ENCODE measurements at places on chromosomes 11 and 22.

DNA sequence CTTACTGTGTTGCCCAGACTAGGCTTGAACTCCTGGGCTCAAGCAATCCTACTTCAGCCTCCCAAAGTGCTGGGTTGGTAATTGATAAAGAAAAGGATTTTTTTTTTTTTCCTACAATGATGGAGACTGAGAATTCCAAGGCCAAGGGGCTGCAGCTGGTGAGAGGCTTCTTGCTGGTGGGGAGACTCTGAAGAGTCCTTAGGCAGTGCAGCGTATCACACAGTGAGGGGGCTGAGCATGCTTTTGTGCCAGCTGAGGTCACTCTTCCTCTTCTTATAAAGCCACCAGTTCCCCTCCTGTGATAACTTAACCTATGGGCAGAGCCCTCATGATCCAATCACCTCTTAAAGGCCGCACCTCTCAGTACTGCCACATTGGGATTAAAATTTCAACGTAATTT, 28.2 kb upstream of the CCDC81 start:
- no peak for DNase-seq

- DNase-seq: no peak
These were observed 17.7 kb upstream of the TMEM123 start for GRCh38 chr11:102470251-102470650.

DNA sequence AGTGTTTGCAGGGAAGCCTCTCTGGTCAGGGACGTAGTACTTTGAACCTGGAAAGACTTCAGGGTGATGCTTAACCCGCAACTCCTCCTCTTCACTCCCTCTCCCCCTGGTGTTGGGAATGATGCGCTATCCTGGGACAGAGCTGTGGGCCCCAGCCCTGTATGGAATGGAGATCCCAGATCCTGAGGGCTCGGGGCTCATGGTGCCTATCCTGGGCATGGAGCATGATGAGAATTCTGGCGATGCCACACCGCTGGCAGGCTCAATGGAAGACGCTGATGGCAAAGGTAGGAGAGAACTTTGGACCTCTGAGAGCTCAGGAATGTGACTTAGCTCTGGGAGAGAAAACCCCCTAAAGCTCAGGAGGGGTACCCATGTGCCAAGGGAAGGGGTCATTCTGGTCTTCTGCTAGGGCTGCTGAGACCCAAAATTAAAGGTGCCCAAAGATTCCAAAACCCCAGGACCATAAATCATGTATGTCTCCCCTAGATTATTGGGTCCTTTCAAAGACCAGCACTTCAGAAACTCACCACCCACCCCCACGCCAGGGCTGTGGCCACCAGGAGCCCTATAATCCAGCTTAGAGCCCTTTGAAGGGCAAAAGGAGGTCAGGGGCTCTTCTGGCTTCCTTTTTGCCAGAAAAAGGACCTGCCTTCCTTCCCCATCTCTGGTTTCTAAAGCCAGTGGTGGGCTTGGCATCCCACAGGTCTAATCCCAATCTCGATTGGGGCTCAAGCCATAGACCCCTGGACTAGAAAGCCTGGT, 52.5 kb downstream of the BTG4 start:
- DNase-seq: no peak

DNA sequence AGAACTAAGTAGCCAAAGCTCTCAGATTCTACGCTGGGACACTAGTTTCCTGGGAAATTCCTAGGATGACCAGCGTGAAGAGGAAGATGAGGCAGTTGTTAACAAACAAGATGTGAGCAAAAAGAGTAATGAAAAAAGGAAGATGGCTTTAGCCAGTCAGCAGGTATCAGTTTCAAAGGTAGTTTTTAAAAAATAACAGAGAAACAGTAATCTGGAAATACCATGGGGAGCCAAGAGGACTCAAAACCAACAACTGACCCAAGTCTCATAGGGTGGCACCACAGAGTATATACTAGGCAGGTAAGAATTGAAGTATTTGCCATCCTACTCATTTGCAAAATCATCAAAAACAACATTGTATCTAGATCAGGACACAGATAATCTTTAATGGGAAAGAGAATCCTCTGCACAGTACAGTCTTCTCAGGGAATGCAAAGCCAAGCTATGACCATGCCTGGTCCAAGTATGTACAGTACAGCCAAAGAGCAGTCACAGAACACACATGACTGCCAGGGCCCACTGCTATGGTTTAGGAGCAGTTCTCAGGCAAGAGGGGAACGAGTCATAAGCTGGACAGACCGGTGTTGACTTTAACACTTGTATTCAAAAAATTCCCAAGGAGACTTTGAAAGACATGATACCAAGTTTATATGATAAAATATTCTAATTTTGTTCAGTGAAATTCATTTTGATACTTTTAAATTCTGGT, 20.6 kb downstream of the MSANTD4 start:
- no peak for DNase-seq

All from COR-L47 (cell line).